Spinal cord (tissue), 10 donors: ENCODE measurements at places on chromosomes 5 and 9. TPM values are rescaled to one million over a fixed set of nuclear protein-coding genes. Genes with fewer than 3 reads are reported as not detected.

DNA sequence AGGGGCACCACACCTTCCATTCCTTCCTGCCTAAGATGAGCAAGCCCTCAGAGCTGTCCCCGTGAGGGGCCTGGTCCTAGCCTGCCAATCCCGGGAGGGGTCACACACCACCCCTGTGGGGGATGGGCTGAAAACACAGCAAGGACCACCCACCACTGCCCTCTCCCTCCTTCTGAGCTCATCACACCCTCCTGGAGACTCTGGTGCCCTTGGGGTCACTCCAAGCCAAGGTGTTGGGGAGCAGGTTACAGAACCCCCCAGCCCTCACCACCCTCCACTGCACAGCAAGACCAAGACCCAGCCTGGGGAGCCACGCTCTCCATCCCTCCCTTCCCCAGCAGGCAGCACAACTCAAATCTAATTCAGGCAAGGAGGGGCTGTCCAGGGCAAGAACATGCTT is 60.5 kb upstream of the PPP1R26 start:
- no peak for DNase-seq

GRCh38 chr9:99720455-99721050 is 101.1 kb upstream of the NR4A3 start:
- DNase-seq, result no peak

Gene PCDH12
- 12.9 TPM for total RNA-seq

GRCh38 chr9:136599811-136600660 is 54.2 kb upstream of the NOTCH1 start:
- DNase-seq, result peak; percentile 89

GRCh38 chr5:56607551-56607950 is 207.8 kb upstream of the MAP3K1 start:
- no peak for DNase-seq

Gene PDE6A
- 0.44 TPM for total RNA-seq

DNA sequence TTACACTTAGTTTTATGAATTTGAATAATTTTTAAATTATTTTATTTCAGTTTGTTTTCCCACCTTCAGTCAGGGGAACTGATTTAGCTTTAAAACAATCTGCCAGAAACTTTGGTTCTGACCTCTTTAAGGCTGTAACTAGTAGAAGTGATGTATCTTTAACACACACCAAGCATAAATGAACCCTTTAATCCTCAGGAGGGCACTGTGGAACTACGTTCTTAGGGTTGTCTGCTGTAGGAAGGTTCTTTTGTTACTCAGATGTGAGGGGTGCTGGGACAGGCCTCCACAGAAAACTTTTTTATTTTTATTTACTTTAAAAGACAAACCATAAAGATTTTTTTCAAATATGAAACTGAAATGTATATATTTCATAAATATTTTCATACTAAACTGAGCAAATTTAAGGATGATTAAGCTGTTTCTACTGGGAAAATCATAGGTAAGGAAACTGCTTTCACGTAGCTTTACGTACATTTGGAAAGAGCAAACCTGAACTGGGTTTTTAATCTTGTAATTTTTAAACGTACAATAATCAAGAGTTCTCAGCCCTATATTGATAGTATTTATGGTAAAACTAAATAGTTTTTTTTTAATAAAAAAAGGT is 5.3 kb downstream of the KLF4 start:
- DNase-seq, result peak; percentile 90

DNA sequence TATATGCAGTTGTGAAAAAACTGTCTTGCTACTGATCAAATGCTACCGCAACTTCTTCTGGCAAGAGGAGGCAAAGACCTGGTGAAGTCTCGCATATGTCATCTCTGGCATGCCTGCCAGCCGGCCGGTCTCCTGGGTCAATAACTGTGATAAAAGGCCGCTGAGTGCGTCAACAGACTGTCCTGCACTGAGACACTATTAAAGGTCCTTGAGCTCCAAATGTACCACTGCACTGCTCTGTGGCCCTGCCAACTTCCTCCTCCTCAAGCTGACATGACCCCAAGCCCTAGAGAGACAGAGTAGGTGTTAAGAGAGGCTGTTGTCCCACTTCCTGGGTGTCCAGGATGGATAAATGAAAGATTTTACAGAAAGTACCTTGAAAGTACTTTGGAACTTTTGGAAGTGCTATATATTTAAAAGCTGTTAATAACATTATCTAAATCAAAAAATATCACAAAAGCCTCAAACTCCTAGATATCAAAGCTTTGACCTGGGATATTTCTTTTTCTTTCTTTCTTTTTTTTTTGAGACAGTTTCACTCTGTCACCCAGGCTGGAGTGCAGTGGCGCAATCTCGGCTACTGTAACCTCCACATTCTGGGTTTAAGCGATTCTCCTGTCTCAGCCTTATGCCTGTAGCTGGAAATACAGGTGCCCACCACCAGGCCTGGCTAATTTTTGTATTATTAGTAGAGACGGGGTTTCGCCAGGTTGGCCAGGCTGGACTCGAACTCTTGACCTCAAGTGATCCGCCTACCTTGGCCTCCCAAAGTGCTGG is 31.5 kb downstream of the RAPGEF1 start:
- no peak for DNase-seq

- no peak for DNase-seq
These were observed 121.2 kb downstream of the TLE4 start for GRCh38 chr9:79692857-79693571.

Gene TSSK1B
- total RNA-seq, result 0.06 TPM

DNA sequence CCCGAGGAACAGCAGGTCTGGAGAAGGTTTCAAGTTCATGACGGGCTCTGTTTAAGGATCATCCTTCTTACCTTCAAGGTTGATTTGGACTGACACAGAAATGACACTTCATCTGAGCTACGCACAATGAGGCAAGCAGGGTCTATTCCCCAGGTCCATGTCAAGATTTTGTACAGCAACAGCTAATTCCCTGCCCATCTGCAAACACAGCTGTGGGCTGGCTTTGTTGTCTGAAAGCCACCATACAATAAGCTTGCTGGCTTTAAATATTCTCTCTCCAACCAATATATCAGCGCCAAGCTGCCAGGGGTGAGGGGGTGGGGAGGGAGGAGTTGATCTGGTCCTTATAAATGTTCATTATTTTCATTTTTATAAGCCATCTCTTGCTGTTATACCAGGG is 92.0 kb downstream of the OTULIN start:
- no peak for DNase-seq

DNA sequence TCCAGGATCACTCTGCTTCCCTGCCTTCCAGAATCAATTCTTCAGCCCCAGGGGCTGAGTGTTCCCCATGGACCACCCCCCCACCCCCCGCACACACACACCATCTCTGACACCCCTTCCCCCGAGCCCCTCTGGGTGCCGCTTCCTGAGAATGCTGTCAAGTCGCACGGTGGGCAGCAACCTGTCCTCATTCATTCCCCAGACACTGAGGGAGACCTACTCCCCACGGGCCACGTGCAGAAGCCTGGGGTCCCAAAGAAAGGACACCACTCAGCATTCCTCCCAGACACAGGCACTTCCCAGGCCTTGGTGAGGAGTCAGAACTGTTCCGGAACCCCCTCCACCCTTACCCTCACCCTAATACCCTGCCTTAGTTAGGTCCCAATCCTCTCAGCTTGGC is 12.8 kb downstream of the CPLX2 start:
- no peak for DNase-seq

GRCh38 chr9:18343784-18344183 is 130.2 kb upstream of the ADAMTSL1 start:
- DNase-seq, result no peak

Gene SDHA
- total RNA-seq, result 127 TPM

Gene TMOD1
- total RNA-seq, result 27.3 TPM
